Large intestine (tissue), 12 donors: ENCODE measurements at places on chromosomes 7 and 10.

DNA sequence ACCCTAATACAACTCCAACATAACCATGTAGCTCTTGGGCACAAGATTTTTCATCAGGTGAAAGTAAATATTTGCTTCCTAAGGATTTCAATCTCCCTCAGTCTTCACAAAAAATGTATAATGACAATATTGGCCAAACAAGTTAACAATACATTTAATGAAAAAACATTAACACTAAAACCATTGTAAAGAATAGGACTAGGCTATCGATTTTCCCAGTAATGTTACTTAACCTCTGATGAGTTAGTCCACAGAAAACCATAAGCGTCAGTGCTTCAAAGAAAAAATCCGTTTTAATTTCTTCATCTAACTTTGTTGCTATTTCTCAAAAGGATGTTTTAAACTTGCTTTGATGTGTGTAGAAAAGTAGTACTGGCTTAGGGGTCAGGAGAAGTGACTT lies 1.2 kb downstream of the ZNF33B start:
- DNase-seq, result no peak

DNA sequence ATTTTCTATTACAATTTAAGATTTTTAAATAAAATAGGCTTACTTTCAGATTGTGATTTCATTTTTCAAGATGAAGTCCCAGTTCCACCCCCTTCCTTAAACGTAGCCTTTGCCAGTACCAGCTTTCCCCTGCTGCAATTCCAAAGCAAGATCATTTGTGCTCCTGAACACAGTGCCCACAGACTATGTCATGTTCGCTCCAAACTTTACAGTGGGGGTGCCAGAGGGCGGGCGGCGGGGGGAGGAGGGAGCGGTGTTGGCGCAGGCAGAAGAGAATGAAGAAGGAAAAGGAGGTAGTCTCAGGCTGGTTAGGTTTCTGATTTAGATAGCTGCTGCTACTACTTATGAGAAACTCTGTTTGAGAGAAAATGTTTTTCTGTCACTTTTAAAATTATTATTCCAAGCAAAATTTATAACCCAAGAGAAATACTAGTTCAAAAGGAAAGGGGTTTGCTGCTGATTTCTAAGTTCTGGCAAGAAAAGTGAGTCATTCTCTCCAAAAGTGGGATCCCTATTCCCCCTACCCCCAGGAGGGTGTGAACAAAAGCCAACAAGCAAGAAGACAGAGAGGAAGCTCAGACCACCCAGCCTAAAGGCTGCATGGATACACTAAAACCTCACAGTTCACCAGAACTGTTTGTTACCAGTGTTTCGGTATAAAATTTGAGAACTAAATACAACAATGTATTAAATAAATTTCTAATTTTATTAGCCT lies 109.6 kb downstream of the SRPK2 start:
- no peak for DNase-seq

DNA sequence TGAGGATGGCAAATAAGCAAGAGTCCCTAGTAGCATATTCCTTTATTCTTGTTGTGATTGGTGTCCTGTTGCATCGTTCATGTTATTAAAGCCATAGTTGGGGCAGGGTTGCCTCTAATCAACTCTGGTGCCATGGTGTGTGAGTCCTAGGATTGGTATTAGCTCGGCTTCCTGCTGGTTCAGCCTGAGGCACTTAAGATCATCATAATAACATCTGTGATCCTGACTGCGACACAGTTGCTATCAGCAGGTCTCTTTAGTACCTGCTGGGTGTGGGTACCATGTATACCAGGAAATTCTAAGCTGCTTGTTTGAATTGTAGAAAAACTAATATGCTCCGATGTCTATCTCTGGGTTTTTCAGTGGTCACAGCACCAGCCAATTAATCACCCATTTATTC lies 1.6 kb downstream of the WEE2 start:
- DNase-seq, result no peak

GRCh38 chr7:31126976-31127375 lies 74.9 kb downstream of the ADCYAP1R1 start:
- no peak for DNase-seq

DNA sequence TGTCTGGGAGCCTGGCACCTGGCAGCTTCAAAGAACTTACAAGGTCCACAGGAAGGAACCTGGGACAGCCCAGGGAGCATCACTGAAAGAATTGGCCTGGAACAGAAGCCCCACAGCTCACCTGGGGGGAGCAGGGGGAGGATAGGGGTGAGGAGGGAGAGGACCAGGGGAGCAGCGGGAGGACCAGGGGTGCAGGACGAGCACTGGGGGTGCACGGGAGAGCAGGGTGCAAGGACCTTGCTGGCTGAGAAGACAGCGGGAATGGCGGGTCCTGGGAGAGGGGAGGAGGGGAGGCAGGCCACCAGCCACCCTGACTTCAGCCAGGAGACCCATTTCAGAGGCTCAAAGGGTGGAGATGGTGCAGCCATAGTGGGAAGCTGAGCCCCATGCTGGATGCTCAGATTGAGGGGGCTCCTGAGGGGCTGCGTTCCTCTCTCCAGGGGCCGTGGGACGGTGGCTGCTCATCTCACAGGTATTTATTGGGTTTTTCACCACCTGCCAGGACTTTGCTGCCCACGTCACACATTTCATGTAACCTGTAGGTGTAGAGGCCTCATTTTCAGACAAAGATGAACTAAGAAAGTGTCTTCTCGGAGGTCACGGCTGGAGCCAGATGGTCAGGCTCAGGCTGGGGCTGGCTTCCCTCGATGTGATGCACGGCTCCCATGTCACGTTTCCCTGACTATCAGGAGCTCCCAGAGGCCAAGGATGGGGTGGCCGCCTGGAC lies 110.1 kb downstream of the WDR37 start:
- no peak for DNase-seq
